ENCODE measurements at places on chromosomes 3 and 15.

DNA sequence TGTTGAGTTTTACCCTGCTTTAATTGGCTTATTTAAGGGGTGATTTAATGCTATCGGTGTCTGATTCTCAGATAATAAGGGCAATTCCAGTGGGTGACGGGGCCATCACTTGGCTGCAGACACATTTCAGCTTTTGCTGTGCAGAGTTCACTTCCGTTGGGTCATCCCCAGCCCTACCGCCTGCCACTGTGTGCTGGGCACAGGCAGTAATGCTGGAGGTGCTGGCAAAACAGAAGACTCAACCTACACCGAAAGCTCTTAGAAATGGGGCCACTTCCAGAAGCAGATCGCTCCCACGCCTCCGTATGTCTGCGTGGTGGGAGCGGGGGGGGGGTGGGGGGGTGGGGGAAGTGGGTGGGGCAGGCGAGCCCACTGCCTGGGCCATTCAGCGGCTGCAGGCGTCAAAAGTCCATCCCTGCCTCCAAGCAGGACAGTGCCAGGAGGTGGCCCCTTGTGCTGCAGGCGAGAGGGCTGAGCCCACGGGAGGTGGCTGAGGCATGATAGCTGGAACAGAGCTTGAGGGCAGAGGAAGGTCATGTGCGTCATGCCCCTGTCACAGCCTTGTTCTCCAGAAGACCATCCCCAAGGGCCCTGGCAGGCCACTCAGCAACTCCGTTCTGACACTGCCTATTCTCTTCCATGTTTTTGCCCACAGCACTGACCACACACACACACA, 128.3 kb downstream of the ATP10A start:
- no peak for DNase-seq

GRCh38 chr15:63255489-63255990, 21.9 kb upstream of the APH1B start:
- no peak for DNase-seq

DNA sequence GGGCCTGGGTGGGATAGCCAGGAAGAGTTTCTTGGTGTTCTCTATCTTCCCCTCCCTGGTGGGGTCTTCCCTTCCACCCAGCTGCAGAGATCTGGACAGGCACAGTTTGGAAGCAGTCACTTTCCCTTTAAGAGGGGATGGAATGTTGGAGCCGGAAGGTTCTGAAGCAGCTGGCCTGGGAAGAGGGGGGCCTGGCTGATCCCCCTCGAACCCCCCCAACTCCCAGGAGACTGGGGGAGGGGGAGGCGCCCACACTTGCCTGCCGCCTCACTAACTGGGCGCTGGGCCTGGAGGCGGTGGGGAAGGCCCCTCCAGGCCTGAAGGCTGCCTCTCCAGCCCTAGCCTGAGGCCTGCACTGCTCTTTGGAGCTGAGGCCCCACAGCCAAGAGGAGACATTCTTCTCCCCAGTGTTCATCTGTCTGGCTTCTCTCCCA, 1.4 kb downstream of the DVL3 start:
- no peak for DNase-seq

DNA sequence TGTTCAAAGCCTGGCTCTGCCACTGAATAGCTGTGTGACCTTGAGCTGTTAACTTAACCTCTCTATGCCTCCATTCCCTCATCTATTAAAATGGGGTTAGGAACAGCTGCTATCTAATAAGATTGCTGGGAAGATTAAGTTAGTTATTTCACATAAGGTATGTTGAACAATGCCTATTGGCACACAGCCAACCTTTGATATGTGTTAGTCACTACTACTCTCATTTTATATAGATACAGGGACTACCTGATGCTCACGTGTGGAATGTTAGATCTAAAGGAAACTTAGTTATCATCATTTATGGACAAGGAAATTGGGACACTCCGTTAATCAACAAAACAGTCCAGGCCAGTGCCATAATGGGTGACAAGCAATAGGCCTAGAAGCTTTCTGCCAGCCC, 332.4 kb upstream of the PPP2R3A start:
- DNase-seq, result no peak
